Stimulated activated CD4-positive, alpha-beta T cell treated with anti-CD3 and anti-CD28 coated beads, Interleukin-4, amount 100 ng/mL, for 1 hour (primary cell): ENCODE measurements at places on chromosomes 6 and 20.
A peak's percentile ranks its signal among the peaks of the same experiment; 100 is the strongest.

- no peak for DNase-seq
Measured at GRCh38 chr20:25308083-25308491, 60.2 kb downstream of the PYGB start.

GRCh38 chr6:113048741-113049140 is 701.6 kb downstream of the RFPL4B start:
- no peak for DNase-seq

DNA sequence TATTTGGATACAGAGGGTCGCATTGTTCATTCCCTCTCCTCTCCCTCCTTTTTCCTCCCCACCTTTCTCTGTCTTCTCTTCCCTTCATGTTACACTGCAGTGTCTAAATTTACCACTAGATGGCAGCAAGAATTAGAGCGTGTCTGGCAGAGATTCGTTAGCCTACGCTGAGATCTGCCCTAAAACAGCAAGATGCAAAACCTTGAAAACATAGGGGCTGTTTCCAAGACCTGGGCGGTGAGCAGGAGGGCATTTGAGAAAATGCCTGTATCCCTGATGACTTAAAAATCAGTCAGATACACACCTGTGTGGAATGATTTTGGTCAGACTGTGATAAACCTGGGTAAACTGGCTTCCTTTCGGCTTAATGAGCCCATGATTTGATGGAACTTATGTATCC is 101.5 kb upstream of the ISM1 start:
- peak; percentile 3 for DNase-seq

GRCh38 chr6:33251395-33252012 is 20.2 kb downstream of the VPS52 start:
- DNase-seq = no peak

DNA sequence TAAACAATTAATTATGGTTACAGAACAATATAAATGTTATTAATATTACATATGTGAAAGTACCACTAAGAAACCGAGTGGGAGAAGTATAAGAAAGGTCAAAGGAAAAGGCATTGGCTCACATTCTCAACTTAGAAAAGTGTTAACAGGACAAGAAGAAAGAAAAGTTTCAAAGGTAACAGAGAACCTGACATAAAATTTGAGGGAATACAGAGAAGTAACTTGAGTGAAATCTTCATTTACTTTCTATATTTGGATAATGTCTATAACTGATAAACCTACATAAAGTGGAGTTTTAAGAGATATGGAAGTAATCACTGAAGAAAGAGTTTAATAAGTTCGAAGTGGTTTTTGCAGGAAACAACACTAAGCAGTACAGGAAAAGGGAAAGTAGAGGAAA is 30.1 kb downstream of the REPS1 start:
- no peak for DNase-seq

GRCh38 chr6:39558591-39559190 is 166.5 kb downstream of the KIF6 start:
- DNase-seq = no peak

- DNase-seq = no peak
Measured at GRCh38 chr6:44452725-44453124, 65.2 kb downstream of the CDC5L start.

DNA sequence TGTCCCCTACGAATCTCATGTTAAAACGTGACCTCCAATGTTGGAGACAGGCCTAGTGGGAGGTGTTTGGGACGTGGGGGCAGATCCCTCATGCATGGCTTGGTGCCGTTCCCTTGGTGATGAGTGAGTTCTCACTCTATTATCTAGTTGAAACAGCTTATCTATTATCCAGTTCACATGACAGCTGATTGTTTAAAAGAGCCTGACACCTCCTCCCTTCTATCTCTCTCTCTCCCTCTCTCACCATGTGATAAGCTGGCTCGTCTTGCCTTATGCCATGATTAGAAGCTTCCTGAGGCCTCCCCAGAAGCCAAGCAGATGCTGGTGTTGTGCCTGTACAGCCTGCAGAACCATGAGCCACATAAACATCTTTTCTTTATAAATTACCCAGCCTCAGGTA is 32.9 kb upstream of the RIPK1 start:
- DNase-seq = no peak

DNA sequence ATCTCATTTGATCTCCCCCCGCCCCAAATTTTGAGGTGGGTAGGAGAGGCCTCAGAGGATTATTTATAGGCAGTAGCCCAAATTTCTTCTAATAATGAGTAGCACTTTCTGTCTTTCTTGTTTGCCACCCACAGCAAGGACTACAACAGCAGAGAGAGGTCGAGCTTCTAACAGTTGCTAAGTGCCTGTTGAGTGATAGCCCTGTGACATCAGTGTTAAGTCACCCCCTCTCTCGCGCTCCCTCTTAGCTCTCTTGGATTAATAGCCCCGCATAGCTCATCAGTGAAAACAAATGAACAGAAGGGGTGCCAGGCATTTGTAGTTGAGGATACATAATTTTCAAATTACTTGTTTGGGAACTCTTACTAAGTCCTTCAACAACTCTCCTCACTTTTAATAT is 3.5 kb downstream of the ANKRD60 start:
- no peak for DNase-seq

DNA sequence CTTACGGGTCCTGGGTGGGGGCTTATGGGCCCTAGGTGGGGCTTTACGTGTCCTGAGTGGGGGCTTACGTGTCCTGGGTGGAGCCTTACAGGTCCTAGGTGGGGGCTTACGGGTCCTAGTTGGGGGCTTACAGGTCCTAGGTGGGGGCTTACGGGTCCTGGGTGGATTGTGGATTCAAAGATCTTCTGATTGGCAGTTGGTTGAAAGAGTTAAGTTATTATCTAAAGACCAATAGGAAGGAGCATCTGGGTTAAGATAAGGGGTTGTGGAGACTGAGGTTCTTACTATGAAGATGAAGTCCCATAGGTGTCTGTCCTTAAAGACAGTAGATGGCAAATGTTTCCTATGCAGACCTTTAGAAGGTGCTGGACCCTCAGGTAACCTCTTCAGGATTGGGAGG is 8.4 kb upstream of the BIRC7 start:
- DNase-seq = no peak

DNA sequence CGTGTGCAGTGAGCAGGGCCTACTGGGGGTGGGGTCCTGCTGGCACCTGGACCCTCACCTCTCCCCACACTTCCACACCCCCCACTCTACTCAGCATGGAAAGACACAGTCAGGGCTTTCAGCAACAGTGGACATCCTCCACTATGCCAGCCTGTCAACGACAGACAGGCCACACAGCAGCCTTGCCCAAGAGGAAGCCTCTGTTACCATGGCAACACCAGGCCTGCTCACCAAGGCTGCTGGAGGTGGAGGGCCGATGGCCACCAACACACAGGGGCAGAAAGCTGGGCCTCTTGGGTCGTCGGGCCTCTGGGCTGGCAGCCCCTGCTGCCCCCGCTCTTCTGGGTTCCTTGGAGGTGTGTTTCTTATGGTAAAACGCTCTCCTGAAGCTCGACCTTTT is 13.6 kb downstream of the BNIP5 start:
- no peak for DNase-seq

GRCh38 chr6:80316686-80317231 is 210.3 kb downstream of the BCKDHB start:
- no peak for DNase-seq

GRCh38 chr6:24157886-24158285 is 31.9 kb downstream of the NRSN1 start:
- DNase-seq = no peak

DNA sequence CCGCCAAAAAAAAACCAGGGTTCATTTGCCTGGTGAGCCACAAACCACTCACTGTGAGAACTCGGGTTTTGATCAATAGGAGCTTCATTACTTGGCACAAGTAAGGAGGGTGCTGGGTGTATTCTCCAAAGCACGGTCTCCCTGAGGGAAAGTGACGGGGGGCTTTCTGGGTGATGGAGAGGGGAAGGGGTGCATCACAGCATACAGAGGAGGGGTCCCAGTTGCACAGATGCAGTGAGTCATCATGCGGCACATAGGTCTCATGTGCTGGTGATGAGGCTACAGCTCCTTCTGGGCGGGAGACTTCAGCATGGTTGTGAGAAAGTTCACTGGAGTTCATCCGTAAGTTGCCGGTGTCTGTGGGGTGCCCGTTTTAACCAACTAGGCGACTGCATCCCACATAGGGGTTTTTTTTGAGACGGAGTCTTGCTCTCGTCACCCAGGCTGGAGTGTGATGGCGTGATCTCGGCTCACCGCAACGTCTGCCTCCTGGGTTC is 36.2 kb downstream of the SUN5 start:
- DNase-seq = peak; percentile 50

- DNase-seq = no peak
Measured at GRCh38 chr20:61755971-61756845, 309.5 kb downstream of the TAF4 start.

DNA sequence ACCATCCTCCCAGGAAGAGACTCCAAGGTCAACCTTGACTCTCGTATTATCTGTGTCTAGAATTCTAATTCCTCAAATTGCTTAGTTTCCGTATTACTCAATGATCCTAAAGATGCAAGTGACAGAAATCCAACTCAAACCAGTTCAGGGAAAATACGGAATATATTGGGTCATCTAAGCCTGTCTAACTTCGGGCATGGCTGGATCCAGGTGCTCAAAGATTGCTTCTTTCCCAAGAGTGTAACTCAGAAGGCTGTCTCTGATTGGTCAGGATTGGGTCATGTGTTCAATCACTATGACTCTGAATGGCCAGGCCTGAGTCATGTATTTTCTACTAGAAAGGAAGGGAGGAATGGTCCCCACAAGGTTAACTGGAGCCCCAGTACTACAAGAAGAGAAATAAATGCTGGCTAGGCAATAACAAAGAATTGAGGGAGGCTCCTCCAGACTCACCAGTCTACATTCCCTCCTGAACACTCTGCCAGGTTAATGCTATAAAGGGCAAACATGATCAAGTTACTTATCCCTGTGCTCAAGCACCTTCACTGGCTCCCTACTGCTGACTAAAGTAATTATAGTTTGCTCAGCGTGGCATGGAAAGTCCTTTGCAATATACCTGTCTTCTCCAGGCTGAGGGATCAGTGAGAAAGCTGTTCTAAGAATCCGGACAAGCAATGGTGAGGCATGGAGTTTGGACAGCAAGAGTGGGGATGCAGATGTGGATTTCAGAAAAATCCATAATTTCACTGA is 15.4 kb upstream of the PREX1 start:
- no peak for DNase-seq

GRCh38 chr6:134035823-134036296 is 16.6 kb downstream of the SLC2A12 start:
- DNase-seq = no peak

- no peak for DNase-seq
Measured at GRCh38 chr20:13953227-13953626, 37.2 kb downstream of the SEL1L2 start.

- peak; percentile 20 for DNase-seq
Measured at GRCh38 chr6:42963855-42964605, 3.5 kb downstream of the GNMT start.

DNA sequence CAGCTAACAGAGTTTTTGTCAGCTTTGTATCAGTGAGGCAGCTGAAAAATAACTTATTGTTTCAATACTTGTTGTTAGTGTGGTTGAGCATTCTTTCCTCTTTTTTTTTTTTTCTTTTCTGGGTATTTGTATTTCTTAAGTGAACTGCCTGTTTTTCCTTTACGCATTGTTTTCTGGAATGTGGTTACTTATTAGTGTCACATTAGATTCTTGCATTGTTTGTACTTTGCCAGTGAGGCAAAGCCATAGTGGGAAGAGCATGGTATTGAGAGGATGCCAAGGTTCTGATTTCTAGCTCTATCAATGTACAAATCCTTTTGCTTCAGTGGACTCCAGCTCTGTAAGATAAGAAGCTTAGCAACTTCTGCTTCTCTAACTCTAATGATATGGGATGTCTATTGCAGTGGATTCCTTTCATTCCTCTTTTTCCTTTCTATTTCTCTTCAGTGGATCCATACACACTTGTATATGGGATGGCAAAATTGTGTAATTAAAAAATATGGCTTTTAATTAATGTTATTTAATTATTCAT is 3.9 kb downstream of the CDKAL1 start:
- DNase-seq = no peak

- no peak for DNase-seq
Measured at GRCh38 chr6:73418081-73418741, 23.6 kb downstream of the DDX43 start.

GRCh38 chr6:47004463-47004862 is 37.7 kb downstream of the ADGRF1 start:
- DNase-seq = no peak

DNA sequence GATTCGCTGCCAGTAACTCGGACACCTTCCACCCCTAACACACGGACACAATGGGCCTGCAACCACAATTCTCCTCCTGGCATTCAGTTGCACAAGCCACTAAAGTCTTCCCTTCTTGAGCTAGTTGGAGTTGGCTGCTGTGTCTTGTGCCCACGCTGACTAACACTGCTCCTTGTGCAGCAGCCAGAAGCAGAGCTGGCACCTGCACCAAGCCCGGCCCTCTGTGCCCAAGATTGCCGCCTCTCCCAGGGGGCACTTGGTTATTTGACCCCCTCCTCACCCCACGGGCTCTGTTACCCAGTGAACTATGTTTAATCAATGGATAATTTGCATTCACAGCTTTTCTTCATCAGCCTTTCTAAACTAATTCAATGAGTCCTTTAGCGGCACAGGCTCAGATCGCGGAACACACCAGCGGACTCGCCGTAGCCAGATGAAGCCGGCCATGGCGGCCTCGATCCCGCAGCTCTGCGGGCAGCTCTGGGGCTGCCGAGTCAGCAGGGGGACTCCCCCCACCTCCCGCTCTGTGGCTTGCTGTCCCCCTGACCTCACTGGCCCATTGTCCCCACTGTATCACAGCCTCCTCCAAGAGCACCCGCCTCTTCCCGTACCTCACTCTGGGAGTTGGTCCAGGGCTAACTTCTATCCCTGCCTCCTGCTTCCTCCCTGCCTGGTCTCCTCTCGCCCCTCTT is 94.8 kb upstream of the AFDN start:
- DNase-seq = no peak

DNA sequence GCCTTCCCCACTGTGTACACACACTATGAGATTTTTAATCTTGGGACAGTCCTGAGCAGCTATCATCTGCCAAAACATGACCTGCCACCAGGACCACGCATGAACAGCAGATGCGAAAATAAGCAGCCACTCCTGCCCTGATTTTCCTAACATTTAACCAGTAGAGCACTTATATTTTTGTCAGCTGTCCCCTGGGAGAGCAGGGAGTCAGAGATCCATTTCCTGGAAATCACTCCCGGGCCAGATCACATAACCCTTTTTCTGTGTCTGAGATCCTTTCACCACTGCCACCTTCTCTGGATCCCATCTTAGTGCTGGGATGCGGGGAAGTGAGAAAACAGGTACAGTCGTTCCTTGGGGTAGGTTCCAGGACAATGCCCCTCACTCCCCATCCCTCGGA is 5.7 kb downstream of the SDCBP2 start:
- DNase-seq = no peak

- DNase-seq = no peak
Measured at GRCh38 chr6:96196633-96197032, 180.9 kb downstream of the FUT9 start.
